ENCODE measurements at places on chromosomes 6 and 20.

GRCh38 chr6:10643201-10643651 is 51.2 kb downstream of the C6orf52 start:
- DNase-seq = no peak

DNA sequence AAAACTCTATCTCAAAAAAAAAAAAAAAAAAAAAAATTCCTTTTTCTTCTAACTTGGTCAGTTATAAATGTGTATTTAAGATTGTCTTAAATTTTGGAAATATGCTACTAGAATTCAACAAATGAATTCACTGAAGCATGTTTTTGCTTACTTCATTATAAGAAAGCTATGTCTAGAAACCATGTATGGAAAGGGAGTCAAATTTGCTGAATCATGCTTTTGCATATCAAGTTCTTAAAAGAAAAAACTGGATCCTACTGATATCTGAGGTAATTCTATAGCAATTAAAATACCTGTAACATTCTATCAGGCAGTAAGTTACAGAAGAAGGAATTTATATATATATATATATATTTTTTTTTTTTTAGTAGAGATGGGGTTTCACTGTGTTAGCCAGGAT is 27.7 kb downstream of the AKIRIN2 start:
- no peak for DNase-seq

GRCh38 chr6:154298297-154298696 is 58.3 kb downstream of the IPCEF1 start:
- no peak for DNase-seq

DNA sequence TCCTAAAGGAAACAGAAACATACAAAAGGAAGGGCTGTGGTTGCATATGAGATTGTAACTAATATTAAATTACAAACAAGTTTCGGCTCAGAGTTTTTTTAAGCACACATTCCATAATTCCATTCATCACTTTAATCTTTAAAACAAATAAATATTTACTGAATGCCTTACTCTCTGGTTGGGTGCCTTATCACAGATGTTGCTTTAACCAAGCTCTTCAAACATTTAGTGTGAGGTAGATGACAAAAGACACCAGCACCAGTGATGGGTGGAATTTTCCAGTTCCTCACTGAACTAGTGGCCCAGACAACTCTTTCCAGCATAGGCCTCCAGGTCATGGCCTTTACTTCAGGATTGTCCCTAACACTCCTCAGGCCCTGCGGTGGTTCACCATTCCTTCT is 58.7 kb downstream of the ARHGAP18 start:
- no peak for DNase-seq

Measured in stimulated activated naive CD4-positive, alpha-beta T cell (primary cell).